ENCODE measurements at places on chromosomes 7 and 10. TPM values are rescaled to one million over a fixed set of nuclear protein-coding genes. Genes with fewer than 3 reads are reported as not detected.

The SH2B2 gene
- total RNA-seq: 1.6 TPM

The ITIH2 gene
- total RNA-seq: 0.73 TPM

- H3K4me1 ChIP-seq: no peaks in the 10 kb centered on the region
- no peaks in the 10 kb centered on the region for H3K27me3 ChIP-seq
- H3K36me3 ChIP-seq: no peaks in the 10 kb centered on the region
Measured at GRCh38 chr7:69746383-69746782, 148.1 kb downstream of the AUTS2 start.

DNA sequence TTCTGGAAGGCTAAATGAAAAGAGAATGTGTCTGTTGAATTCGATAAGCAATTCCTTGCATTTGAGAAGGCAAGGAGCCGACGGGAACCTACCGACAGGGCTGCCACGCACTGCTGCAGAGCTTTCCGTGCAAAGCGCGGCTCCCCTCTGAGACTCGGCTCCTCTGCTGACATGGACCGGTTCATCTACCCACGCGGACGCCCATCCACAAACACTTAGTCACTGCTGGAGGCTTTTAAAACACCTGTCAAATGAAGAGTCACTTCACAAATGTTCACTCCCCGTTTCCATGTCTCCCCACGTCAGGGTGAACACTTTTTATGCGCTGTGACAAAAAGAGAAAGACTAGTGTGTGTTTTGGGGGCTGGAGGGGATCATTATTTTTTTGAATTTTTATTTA, 32.0 kb downstream of the AMZ1 start:
- no peaks in the 10 kb centered on the region for H3K36me3 ChIP-seq
- H3K27me3 ChIP-seq: no peaks in the 10 kb centered on the region
- peaks cover 3% of the 10 kb centered on the region for H3K4me1 ChIP-seq
- DNase-seq: no peak
- H3K27ac ChIP-seq: no peak overlapping the region
- no peak overlapping the region for H3K4me3 ChIP-seq

DNA sequence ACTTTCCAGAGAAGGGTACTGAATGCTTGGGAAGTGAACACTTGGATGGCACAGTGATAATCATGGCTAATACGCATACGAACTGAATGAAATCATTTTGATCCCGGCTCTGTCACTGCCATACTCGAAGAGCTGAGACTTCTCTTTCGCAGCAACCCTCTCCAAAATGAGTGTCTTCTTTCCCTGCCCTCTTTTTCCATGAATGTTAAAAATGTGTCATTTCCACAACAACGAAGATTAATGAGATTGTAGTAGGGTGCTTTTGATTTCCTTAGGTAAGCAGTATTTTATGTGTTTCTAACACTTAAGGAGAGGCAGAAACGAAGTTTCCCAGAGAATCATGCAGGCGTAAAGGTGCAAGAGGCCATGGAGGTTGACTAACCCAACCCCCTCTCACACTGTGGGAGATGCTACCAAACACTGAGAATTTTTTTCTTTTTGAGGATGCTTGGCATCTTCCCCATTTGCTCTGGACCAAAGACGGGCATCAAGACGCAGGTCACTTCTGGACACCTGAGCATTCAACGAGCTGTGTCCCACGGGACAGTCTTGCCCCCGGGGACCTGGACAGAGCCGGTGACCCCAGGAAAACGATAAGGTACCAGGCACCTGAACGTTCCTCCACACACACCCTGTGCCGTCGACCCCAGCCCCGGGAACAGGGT, 823 bp downstream of the COPG2 start:
- DNase-seq: no peak

Data from breast epithelium (tissue), 4 donors.